ENCODE measurements at places on chromosomes 2 and 18. TPM values are rescaled to one million over a fixed set of nuclear protein-coding genes. Genes with fewer than 3 reads are reported as not detected.

DNA sequence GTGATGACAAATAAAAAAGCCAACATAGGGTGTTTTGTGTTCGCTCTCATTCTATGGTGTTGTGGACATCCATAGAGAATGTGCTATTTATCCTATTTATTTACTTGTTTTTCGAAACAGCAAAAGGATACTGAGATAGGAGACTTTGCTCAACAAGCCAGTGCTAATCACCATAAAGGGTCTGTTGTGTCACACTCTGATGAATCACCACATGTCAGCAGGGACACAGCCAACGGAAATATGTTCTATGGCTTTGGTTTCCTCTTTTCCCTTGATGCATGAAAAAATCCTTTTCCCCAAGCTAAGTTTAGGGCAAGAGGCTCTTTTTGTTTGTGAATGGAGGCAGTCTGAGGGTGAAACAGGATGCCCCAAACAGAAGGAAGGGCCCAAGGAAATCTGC is 154.3 kb downstream of the RNF152 start:
- no peak for DNase-seq

- DNase-seq: no peak
These were observed 1.4 kb downstream of the GMPPA start for GRCh38 chr2:219500135-219500534.

DNA sequence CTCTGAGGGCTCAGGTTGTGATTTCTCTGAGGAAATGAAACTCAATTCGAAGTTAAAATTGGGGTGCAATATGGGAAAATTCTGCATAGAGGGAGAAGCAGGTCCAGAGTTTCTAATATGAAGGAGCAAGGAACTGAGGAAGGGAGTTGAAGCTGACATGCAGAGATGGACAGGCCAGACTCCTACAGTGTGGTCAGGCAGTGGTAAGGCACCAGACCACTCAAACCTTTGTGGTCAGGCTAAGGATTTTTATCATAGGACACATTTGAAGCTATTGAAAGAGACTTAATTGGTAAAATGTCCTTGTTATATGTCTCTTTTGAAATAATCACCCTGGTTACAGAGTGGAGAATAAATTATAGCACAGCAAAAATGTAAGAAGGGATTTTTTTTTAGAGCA is 1074.8 kb upstream of the CDH2 start:
- no peak for DNase-seq

DNA sequence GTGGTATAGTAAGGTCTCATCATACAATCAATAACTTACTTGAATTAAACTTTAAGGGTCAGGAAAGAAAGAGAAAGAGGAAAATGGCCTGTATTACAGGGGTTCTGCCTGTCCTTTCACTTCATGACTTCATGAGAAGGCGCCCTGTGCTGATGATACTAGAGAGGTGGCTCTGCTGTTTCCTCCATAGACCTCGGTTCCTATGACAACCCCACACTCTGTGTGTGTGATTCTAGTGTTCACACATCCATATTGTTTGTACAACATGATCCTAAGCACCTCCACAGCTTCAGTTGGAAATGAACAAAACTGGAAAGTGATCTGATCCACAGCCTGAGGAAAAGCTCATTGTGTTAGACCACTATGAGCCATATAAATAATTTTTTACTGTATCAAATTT is 7.0 kb upstream of the REEP1 start:
- no peak for DNase-seq

The GBX2 gene
- 0.84 TPM for total RNA-seq

The GPR39 gene
- total RNA-seq: 13.8 TPM

The HOXD4 gene
- 13.8 TPM for total RNA-seq

All from kidney epithelial cell (primary cell).